ENCODE measurements at places on chromosomes 6 and 20.

DNA sequence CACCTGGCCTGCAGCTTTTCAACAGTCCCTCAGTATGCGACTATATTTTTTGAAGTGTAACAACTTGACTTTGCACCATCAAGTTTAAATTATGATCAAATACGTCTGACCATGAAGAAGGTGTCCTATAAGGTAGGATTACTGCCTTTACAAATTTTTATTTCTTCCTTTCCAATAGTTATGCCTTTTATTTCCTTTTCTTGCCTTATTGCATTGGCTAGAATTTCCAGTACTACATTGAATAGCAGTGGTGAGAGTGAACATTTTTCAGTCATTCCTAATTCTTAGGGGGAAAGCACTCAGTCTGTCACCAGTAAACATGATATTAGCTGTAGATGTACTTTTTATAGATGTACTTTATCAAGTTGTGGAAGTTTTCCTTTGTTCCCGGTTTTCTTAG lies 81.4 kb downstream of the IRAK1BP1 start:
- no peak for DNase-seq

DNA sequence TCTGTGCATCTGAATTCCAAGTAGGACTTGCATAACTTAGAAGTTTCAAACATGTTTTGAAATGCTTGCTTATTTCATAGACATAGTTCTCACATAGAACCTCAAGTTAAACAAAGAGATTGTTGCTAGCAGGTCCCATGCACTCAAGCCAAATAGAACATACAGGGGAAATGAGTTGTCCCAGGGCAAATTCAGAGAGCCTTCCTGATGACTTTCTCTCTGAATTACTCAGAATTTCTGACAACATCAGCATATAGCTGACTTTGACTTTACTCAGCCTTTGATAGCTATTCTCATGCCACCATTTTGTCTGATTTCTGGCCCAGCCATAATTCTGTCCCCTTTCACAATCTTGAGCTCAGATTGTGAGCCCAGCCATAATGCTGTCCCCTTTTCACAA lies 333.2 kb upstream of the PLCB4 start:
- no peak for DNase-seq

- DNase-seq, result no peak
Observed at GRCh38 chr6:41009669-41010068, 29.4 kb downstream of the UNC5CL start.

DNA sequence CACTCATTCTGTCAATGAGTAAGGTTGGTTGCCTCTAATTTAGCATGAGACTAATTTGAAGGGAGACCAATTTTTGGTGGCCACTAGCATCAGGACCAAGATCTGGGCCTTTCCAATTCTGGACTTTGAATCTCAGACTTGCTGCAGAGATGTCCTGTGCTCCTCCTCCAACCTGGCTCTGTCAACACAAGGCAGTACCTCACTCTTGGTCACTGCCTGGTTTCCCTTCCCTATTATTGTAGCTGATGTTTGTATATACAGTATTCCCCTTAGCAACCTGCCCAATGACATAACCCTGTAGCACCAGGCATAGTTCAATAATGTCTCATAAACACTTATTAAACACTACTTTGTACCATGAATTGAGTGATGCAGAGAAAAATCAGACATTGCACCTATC lies 50.4 kb downstream of the UNC5CL start:
- DNase-seq, result no peak

- no peak for DNase-seq
Observed at GRCh38 chr6:162151021-162151665, 576.4 kb downstream of the PRKN start.

- DNase-seq, result no peak
Observed at GRCh38 chr6:81450180-81450579, 302.3 kb downstream of the TENT5A start.

- peak; percentile 91 for DNase-seq
Observed at GRCh38 chr20:36460648-36461599, 80.4 kb upstream of the MYL9 start.

DNA sequence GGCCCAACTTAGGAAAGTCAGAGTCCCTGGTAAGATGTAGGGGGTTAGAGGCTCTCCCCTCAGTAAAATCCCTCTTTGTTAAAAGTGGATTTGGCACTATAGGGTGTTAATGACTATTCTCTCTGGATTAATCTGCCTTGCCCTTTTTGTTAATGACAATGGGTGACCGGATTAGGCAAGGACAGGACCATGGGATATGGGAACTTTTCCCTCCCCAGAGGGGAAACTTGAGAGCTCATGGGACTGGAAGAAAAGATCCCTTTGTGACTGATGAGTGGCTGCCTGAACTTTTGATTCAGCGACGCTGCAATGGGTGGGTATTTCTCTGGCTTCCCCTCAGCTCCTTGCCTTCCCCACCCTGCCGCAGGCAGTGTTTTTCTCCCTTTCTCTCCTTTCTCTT lies 12.2 kb upstream of the TAAR9 start:
- no peak for DNase-seq

DNA sequence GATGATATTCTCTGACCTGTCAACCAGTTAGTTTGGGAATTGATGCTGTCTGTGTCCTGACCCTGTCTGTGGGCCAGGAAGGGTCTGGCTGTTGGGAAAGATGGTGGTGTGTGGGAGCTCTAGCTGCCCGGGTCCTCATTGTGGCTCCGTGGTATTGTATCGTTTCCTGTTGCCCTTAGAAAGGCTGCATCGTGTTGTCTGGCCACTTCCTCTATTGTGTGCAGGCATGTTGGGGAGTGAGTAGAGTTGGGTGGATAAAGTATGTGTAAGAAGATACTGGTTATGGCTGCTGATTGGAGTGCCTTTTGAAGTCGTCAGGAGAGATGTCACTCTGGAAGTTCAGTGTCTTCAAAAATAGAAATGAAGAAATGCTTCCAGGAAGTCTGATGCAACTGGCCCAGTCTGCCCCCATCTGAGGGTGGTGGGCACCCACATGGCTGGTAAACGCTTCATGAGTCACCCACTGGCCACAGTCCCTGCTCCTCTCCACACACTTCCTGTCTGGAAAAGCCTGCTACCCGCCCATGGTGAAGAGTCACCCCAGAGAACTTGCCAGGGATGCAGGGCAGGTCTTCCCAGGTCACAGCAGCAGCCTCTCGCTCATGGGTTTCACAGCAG lies 27.9 kb downstream of the PPARD start:
- peak; percentile 73 for DNase-seq

DNA sequence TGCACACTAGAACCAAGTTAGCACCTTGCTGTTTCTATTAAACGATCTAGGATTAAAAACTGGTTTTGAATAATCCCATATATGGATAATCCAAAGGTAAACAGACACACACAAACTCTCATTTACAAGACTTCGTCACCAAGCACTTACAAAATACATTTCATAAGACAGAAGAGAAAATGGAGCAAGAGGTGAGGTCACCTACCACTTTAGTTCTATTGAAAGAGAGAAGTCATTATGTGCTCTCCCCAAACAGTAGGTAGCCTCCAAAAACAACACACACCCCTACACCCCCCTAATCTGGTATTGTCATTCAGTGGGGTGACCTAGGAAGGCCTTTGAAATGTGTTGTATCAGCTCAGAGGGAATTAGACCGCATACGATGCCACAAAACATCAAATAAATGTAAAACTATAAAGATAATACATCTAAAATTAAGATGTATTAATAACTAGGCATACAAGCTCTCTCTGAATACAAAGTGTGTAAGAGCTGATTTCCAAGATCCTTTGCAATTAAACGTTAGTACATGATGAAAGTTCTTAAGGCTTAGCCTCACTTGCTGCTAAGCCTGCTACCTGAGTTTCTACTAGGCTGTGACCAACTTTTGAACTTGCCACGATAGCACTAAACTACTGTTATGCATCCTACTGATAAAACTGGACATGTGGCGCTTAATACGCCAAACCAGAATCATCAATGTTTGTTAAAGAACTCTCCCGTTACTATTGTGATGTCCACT lies 1.6 kb downstream of the SRPK1 start:
- peak; percentile 17 for DNase-seq

- no peak for DNase-seq
Observed at GRCh38 chr20:7497985-7498384, 442.3 kb downstream of the HAO1 start.

DNA sequence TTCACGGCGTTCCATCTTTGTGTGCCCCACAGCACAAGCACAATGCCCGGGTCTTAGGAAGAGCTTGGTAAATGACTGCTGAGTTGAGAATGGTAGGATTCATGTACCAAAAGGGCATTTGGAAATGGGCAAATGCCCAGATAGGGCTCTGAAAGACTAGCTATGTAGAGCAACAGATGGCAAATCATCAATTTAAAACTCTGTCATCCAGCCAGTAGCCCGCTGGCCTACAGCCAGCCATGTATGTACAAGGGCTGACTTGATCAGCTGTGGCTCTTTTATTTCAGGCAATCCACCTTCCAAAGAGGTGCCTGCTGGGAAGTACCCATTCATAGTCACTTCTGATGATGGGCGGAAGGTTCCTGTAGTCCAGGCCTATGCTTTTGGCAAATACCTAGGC lies 35.1 kb downstream of the NT5E start:
- DNase-seq, result no peak

GRCh38 chr6:37204014-37204751 lies 34.2 kb downstream of the PIM1 start:
- no peak for DNase-seq

GRCh38 chr6:165766457-165766856 lies 103.4 kb upstream of the PDE10A start:
- DNase-seq, result no peak

DNA sequence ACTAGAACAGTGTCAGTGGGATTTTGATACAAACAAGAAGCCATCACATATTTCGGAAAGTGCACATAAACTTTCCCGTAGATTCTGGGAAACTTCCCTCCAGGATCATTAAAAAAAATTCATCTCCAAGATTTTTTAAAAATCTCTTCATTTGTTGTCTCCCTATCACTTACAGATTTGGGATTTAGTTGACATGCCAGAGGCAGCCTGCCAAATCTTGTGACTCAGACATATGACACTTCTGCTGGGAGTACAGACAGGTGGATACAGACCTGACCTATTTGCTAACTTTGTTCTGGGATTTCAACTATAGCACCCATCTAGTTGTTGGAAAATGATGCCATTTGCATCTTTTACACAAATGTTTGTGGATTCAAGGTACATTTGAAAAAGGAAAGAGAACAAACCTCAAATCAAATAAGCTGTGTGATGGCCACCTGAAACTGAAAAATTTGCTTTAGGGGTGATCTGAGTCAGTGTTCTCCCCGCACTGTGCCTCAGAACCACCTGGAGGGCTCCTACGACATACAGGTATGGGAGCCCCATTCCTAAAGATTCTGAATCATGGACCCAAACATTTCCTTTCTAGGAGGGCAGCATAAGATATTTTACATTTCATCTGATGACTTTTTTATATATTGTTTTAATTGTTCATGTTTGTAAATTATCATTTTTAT lies 21.9 kb upstream of the CD2AP start:
- no peak for DNase-seq

- no peak for DNase-seq
Observed at GRCh38 chr6:31131595-31131994, 7.3 kb downstream of the PSORS1C2 start.

DNA sequence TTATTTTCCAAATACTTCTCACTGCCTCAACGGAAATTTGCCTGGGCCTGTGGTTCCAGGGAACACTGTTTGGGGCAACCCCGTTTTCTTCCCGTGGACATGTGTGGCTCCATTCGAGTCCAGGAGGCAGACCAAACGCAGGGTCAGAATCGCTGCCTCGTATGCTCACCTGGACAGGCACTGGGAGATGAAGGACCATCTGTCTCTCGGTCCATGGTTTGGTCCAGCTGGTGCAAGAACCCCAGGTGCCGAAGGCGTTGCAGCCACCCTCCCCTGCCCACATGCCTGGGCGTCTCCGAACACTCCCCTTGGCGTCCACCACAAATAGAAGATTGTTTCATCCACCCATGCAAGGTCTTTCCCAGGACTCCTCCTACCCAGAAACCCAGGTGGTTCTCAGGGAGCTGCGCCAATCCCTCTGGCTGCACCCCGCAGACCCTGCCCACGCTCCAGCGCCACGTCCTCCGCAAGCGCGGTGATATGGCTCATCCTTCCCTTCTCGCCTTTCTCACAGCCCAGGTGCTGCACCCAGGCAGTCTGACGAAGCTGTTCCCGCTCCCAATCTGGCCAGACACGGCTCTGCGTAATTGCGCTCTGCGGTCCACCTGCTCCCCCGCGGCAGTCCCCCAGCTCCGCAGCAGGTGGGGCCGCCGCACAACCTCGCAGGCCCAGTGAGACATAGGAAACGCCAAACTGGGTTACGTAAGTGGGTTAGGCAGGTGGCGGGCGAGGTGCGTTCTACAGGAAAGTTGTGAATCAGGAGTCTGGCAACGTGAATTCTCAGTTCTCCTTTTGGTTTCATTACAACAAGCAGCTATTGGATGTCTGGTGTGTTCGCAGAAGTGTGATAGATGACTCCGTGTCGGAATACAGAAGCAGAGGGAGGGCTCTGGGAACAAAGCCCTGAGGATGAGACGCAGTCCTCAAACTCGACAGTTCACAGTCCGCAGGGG lies 146.2 kb upstream of the ECI2 start:
- peak; percentile 54 for DNase-seq

DNA sequence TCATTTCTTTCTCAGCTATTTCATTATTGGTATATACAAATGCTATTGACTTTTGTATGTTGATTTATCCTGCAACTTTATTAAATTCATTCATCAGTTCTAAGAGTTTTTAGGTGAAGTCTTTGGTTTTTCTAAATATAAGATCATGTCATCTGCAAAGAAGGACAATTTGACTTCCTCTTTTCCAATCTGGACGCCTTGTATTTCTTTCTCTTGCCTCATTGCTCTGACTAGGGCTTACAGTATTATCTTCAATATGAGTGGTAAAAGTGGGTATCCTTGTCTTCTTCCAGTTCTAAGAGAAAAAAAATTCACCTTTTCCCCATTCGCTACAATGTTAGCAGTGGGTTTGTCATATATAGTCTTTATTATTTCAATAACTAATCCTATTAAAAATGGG lies 38.0 kb downstream of the KIF16B start:
- no peak for DNase-seq

DNA sequence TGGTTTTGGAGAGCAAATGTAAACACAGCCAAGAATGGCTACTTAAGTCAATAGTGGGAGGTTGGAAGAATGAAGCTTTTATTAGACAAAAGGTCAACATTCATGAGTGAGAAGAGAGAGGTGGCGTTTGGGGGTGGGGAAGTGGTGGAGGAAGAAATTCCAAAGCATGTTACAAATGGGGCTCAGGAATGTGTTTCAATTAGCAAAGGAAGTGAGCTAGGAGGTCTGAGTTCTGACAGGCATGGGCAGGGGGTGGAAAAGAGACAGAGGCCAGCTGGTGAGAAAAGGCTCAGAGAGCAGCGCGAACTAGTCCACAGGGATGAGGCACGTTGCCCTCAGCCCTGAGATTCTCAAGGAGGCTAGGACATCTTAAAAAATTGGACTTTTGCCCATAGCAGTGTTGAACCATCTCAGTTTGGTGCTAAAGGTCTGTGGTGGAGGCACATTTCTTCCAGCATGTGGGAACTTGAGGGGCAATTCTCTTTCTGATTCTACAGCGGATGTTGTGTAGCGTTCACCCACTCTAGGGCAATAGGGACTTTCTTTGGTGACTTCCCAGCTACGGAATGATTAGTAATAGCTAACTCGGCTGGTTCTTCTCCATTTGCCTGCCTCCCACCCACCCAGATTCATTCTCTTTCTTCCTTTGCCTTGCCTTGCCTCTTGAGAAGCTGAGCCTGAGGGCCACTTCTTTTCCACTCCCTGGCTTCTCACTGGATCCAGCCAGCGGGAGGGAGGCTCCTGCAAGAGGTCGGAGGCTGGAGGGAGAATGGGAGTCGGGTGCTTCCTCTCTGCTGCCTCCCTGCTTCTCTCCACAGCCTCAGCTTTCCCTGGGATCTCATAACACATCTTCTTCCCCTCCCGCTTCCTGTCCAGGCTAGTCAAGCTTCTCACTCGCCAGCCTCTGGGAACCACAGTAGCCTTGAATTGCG lies 45.1 kb upstream of the NEDD9 start:
- peak; percentile 72 for DNase-seq

GRCh38 chr20:59334651-59335300 lies 34.4 kb downstream of the EDN3 start:
- DNase-seq, result no peak
